ENCODE measurements at places on chromosomes 5 and 9.

- DNase-seq = no peak
Observed at GRCh38 chr9:133374612-133375115, 1.2 kb downstream of the SURF4 start.

- DNase-seq = no peak
Observed at GRCh38 chr5:149223081-149223848, 48.4 kb upstream of the AFAP1L1 start.

DNA sequence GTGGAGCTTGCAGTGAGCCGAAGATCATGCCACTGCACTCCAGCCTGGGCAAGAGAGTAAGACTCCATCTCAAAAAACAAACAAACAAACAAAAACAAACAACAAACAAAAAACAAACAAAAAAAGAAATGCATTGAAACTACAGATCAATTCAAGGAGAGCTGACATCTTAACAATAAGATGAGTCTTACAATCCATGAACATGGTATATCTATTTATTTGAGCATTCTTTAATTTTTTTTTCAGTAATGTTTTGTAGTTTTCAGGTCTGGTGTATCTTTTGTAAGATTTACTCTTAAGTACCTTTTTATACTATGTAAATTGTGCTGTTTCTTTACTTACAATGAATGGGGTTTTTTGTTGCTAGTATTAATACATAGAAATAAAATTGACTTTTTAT is 140.1 kb upstream of the DAPK1 start:
- no peak for DNase-seq

DNA sequence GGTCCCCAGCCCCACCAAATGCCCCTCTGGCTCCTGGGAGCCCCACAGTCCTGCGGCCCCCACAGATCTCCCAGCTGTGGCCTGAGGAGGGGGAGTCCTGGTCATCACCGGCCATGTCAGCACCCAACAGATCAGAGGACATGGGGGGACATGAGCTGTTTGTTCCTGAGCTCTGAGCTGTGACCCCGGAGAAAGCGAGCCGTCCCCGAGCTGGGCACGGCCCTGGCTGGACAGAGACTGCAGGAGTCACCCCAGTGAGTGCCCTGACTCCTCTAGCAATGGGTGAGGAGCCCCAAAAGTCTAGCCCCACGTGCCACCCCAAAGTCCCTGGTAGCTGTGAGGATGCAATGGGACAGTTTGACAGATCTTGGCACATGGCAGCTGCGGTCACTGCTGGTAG is 25.7 kb downstream of the CCDC187 start:
- DNase-seq = no peak

GRCh38 chr5:69219939-69220338 is 14.7 kb upstream of the CDK7 start:
- no peak for DNase-seq

DNA sequence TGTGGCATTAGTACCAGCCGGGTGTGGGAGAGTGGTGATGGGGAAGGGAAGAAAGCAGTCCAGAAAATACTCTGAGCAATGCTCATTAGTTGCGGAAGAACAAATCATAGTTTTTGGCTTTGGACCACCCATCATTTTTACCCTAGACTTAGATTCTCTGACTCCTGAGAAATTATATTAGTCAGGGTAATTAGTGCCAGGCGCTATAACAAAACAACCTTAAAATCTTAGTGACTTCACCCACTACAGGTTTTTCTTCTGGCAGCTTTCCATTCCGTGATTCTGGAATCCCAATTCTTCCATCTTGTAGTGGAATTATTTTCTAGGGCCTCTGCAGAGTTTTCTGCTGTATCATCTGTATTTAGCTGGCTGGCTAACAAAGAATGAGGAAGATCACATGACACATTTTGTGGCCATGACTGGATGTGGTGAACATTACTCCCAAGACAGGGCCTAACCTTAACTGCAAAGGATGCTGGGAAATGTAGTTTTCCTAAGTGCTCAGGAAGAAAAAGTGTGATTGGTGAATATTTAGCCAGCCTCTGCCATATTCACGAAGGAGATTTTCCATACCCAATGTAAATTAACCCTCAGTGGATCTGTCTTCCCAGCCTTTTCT is 373.0 kb upstream of the MEF2C start:
- peak; percentile 22 for DNase-seq

GRCh38 chr9:20191228-20191840 is 402.5 kb upstream of the SLC24A2 start:
- no peak for DNase-seq

GRCh38 chr9:133934482-133935232 is 57.5 kb downstream of the VAV2 start:
- no peak for DNase-seq

GRCh38 chr5:24539613-24540012 is 105.2 kb downstream of the CDH10 start:
- DNase-seq = peak; percentile 65

- no peak for DNase-seq
Observed at GRCh38 chr5:132492386-132493125, 2.0 kb upstream of the IRF1 start.

DNA sequence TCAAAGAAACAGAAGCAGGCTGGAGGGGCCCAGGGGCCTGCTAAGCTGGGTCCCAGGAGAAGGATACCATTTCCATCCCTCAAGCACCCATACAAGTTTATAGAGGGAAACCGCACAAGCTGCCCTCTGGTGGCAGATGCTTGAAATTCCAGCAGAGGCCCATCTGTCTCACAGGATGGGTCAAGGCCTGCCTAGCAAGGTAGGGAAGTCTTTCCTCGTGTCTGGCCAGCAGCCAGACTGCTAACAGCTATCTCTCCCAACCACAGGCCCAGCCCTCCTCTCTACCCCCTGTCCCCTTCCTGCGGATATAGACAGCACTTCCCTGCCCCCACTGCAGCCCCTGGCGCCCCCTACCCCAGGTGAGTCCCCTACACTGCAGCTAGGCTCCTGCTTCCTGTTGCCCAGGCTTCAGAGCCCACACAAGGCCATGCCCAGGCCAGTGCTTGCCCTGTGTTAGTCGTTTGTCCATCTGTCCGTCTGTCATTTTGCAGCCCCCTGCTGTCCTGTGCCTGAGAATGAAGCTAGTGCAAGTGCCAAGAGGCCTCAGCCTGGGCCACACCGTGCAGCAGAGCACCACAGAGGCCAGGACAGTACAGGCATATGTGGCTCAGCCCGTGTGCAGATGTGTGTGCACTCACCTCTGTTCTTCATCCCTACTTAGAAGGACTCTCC is 26.2 kb downstream of the TCF7 start:
- DNase-seq = peak; percentile 82

DNA sequence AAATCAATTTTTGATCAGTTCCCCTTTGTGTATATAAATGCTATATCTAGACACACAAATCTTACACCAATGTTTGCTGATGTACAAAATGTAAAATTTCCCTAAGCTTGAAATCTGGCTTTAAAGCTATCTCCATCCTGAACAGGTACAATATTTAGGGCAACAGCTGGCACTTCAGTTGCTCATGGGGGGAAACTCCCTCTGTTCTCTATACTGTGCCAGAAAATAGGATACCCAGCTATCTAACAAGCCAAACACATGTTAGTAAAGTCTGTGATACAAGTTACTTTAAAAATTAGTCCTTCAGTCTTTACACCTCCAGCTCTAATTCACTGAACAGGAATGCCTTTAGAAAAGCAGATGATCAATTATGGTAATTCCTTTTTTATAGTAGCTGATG is 191.8 kb downstream of the SLF1 start:
- no peak for DNase-seq

- DNase-seq = peak; percentile 6
Observed at GRCh38 chr5:8993031-8993430, 552.8 kb downstream of the SEMA5A start.

DNA sequence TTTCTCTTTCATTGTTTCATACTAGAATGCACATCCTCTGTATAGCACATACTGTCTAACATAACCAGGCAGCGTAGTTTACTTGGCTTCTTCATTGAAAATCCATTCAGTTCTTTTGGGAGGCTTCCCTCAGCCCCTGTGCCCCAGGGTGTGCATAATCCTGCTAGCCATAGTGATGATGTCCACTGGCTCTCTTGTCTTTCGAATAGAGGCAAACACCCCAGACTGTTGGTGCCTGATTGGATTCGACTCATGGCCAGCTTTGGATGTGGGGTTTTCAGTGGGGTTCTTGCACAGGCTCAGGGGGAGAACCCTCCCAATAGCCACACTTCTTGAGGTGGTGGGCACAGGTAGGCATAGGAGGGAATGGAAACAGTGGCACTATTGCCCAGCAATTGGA is 53.6 kb downstream of the ZSWIM6 start:
- no peak for DNase-seq

GRCh38 chr5:57839025-57839424 is 356.4 kb upstream of the ACTBL2 start:
- DNase-seq = no peak

- no peak for DNase-seq
Observed at GRCh38 chr5:141654298-141654697, 3.1 kb upstream of the FCHSD1 start.

- peak; percentile 76 for DNase-seq
Observed at GRCh38 chr9:35518225-35518821, 28.4 kb downstream of the RUSC2 start.

DNA sequence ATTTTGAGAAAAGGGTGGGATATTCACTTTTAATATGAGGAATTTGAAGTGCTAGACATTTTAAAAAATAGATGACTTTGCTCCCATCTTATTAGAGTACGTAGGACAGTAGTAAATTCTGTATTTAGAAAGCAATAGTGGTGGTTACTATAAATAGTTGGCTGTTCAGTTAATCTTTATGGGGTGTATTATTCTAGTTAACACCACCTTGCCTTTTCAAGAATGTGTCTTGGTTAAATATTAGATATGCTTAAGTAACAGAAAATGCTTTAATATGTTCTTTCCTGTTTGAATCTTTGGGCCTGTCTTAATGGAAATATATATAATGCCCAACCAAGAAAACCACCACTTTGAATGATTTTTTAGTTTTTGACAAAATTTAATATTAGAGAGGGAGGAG is 608.7 kb upstream of the FAM174A start:
- DNase-seq = no peak

DNA sequence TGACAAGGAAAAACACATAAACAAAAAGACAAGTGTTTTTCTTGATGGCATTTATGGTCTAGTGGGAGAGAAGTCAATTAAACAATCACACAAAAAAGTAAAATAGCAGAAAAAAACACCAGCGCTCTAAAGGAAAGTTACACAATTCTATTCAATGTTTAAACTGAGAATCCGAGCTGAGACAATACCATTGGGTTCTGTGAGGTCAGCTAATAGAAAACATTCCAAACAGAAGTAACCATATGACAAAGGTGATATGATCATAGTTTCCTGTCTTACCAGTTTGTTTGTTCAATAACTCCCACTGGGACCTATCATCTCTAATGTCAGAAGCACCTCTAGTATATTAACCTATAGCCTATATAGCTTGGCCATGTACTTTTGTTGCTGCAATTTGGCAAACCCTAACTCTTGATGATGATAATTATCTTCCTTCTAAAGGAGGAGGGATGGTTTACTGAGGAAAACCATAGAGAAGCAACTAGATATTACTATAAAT is 1030.0 kb downstream of the CDH12 start:
- no peak for DNase-seq

GRCh38 chr5:72552041-72552557 is 44.9 kb upstream of the ZNF366 start:
- DNase-seq = no peak

DNA sequence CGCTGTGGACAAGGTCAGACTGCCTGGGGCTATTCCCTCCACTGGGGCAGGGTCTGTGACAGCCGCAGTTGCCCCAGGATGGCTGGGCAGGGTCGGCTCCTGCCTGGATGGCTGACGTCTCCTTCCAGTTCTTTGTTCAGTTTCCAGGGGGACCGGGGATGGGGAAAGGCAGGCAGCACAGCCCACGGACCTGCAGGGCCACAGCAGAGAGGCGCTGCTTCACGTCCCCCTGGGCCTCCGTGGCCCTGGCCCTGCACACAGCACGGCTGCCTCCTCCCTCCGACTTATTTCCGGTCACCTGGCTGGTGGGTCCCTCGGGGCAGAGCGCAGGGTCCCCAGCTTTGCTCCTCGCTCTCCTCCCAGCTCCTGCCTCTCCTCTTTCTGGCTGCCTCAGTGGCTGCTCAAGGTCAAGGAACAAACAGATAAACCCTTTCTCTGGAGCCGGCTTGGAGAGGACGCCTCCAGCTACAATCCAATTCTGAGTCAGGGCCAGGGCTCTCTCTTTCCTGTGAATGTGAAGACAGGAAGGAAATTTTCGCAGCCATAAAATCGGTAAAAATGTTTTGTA is 169.7 kb downstream of the C9orf50 start:
- DNase-seq = no peak

DNA sequence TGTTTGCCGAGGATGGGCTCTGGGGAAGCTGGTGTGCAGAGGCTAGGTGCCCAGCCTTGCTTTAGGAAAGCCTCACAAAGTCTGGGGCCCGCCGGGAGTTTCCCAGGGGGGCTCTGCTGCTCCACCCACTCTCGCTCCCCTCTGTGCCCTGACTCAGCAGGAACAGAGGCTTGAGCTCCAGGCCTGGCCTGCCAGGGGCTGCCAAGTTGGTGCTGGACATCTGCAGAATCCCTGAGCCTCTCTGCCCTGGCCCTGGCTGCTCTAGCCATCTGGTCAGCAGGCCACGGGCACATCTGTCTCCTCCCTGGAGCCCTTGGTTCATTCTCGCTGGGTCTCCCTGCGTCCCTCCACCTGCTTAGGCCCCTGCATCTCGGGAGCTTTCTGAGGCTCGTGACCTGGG is 647 bp upstream of the ADAMTSL2 start:
- DNase-seq = no peak

DNA sequence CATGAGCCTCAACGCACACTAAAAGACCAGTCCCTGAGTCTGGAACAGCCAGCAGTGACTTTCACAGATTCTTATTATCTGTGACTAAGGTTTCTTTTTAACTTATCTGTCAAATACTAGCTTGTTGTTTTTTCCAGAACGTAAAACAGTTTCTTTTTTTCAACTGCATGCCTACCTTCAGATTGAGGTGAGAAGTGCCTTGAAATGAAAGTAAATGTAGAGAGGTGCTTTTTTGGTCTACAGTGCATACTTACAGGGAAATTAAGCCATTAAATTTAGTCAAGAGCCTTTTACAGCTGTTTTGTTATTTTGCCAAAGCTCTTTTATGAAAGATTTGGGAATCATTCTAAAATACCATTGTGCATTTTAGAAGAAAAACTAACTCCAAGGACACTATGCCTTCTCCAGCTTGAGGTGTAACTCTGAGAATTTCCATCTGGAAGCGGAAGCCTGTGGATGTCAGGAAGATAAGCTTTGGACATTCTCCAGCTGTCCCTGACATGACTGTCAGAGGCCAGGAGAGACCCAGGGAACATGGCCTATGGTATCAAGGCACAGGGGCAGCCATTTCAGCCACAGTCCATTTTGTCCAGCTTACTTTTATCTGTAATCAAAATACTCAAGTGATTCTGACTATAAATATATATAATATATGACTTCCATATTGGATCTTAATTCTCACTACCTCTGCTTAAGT is 230.3 kb downstream of the GLIS3 start:
- DNase-seq = no peak

- DNase-seq = no peak
Observed at GRCh38 chr9:652914-653313, 188.6 kb upstream of the DMRT1 start.

Data from LNCaP clone FGC (cell line).